ENCODE measurements at places on chromosomes 7 and 10.

DNA sequence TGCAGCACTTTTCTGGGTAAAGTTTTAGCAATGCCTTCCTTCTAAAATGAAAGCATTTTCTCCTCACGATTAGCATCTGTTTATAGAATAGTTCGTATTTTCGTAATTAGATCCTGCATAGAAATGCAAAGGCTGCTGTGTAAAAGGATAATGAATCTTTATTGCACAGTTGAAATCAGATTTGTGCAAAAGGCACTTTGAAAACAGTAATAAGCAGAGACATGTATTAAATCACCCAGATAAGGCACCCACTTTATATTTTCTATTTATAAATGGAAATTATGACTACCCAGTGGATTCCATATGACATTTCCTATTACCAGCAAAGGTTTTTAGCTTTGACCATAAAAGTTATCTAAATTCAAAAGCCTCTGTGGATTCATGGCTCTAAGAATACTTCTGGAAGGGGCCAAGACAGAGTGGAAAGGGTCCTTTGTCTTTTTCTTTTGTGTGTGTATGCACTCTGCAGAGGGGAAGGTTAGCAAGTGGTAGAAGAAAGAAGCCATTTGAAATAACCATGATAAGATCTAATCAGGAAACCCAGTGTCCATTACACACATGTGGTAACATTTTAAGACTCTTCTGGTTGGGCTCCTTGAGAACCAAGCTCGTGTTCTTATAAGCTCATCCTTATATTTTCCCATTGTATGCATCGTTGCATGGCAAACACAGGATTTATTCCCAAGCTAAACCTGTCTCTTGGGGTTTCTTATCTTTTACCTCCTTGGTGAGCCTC, 612.1 kb downstream of the AUTS2 start:
- DNase-seq = no peak

GRCh38 chr7:19491821-19492452, 216.9 kb downstream of the POLR1F start:
- DNase-seq = peak; percentile 40

DNA sequence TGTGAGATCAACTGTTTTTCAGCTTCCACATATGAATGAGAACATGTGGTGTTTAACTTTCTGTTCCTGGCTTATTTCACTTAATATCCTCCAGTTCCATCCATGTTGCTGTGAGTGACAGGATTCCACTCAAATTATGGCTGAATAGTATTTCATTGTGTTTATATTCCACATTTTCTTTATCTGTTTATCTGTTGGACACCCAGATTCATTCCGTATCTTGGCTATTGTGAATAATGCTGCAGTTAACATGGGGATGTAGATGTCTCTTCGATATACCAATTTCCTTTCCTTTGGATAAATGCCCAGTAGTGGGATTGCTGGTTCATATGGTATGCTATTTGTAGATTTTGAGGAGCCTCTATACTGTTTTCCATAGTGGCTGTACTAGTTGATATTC, 47.9 kb downstream of the GALNT11 start:
- no peak for DNase-seq

GRCh38 chr10:12566161-12567115, 217.1 kb downstream of the CAMK1D start:
- peak; percentile 33 for DNase-seq

DNA sequence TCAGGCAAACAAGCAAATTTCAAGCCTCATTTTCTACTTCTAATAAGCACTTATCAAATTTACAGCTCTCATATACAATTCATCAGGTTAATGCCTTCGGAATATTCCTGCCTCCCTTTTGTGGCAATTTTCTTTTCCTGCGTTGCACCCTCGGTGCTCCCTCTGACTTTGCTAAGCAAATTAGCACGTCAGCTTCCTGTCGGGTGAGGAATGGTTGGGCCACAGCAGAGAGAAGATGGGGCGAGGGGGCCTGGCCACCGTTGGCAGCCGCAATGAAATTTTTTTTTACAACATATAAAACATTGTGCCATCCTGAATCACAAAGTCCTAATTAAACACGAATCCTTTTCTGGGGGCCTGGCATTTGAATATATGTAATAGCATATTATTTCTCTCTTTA, 28.1 kb downstream of the ELFN1 start:
- DNase-seq = no peak

DNA sequence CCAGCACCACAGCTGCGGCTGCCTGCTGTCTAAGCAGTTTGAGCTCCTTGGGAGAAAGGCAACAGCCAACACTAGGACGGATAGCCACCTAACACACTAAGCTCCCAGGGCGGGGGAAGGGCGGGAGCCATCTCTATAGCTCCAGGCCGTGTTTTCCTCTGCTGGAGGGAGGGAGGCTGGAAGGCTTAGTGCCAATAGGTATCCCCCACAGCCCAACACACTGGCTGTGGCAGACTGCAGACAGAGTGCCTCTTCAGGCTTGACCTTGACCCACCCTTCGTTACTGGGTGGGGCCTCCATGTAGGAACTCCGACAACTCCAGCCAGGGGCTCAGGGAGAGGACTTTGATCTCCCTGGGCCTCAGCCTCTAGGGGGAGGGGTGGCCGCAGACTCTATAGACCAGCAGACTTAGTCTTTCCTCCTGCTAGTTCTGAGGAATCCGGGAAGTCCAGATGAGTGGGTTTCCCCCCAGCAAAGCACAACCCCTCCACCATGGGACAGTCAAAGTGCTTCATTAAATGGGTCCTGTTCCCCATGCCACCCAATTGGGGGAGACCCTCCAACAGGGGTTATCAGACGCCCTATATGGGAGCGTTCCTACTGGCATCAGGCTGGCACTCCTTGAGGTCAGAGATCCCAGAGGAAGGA, 314.4 kb upstream of the MKI67 start:
- DNase-seq = no peak

DNA sequence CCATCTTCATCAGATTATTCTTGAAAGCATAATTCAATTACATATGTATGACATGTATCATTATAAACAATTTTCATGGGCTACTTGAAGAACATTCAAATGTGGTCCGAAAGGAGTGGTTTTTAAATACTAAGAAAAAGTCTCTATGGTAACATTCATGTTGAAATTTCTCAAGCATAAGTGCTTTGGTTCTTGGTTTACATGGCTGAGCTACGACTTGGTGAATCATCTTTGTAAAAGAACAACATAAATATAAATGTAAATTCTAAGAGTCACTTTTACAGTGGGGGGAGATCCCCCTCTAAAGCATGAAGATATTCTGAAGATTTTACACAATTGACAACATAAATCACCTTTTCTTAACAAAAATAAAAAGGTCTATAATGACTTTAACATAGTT, 118.6 kb downstream of the MAGI2 start:
- no peak for DNase-seq

- DNase-seq = no peak
Observed at GRCh38 chr7:113207931-113208330, 89.6 kb upstream of the SMIM30 start.

GRCh38 chr7:44401692-44402091, 76.3 kb upstream of the CAMK2B start:
- no peak for DNase-seq

GRCh38 chr10:1185911-1186682, 129.9 kb downstream of the WDR37 start:
- no peak for DNase-seq

DNA sequence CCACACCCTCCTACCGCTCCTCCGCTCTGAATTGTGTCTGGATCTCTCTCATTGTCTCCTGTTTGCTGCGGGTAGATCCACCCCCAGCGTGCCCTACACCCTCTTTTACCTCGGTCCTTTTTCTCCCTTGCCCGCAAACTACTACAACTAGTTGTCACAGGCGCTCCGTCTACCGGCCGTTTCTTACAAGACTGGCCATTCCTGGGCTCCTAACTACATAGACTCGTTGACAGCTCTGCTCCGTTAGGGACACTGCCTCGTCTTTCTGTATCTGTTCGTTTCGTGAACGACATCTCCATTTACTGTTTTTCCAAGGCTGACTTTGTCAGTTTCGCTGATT, 786 bp downstream of the TAF3 start:
- DNase-seq = peak; percentile 49

GRCh38 chr7:45525057-45525456, 49.1 kb upstream of the ADCY1 start:
- no peak for DNase-seq

- DNase-seq = no peak
Observed at GRCh38 chr10:122508021-122508420, 46.7 kb downstream of the HTRA1 start.

DNA sequence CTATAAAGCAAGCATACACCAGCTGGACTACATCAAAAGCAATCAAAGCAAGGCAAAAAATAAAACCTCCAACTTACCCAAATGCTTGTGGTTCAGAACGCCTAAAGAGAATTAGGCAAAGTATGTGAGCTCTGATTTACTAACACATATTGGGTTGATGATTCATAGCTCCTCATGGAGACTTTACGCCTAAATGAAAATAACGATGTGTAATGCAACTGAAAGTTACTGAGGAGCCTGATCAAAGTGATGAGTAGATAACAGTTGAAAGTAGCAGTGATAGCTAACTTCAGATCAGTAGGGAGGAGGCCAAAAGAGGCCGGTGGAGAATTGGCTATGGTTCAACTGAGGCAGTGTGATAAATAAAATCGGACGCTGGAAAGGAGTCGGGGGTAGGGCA, 85.0 kb downstream of the MPP7 start:
- DNase-seq = peak; percentile 68

DNA sequence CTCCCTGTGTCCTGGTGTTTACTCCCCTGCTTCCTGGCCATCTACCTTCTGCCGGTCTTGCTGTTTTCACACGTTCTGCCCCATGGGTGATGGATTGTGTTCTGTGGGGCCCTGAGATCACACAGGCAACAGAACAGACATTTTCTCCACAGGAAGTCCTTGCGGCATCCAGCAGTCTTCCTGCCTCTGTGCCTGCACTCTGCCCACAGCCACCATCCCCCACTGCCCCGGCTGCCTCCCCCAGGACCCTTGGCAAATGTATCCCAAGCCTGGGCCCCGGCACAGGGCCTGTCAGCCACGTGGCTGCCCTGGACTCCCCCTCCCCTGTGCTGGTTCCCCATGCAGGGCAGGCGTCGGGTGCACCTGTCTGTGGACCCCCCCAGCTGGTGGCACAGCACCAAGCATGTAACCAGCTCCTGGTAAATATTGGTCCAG, 184.2 kb downstream of the WDR37 start:
- DNase-seq = no peak

DNA sequence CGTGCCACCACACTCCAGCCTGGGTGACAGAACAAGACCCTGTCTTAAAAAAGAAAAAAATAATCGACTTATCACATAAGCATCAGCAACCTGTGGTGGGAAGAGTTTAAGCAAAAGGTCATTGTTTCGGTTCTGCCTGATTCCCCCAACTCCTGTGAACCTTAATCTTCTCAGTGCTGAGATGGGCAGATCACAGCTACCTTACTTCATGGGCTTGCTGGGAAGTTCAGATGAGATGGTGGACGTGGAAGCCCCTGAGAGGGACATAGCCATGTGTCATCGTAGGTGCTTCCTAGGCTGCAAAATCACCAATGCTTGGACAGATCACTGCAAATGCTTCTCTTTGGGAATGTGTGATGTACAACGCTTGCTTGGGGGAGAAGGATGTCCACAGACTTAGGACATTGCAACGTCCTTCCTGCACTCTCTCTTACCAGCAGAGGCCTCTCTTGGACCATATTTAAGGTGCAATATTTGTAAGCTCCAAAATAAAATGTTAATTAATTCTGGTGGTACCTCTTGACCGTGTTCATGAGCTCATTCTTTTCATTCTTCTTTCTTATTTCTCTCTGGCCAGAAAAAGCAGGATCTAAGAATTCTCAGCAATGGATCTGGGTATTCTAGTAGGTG, 8.6 kb downstream of the GJD4 start:
- DNase-seq = peak; percentile 28

GRCh38 chr7:132778761-132779160, 202.5 kb upstream of the PLXNA4 start:
- DNase-seq = no peak

DNA sequence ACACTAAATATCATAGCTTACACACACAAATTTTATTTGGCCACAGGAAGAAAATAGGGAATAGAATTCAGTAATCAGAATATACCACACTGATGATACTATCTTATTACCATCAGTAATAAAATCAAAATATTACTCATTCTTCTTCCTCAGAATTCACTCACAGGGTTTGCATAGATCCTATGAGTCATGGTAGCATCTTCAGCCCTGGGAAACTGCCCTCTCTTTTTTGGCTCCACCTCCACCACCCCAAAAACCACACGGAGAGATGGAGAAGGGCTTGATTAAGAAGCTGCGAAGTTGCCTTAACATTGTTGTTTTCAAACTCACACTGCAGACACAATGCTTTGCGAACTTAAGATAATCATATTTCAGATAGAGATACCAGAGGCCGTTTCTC, 154.1 kb upstream of the AHR start:
- peak; percentile 69 for DNase-seq

DNA sequence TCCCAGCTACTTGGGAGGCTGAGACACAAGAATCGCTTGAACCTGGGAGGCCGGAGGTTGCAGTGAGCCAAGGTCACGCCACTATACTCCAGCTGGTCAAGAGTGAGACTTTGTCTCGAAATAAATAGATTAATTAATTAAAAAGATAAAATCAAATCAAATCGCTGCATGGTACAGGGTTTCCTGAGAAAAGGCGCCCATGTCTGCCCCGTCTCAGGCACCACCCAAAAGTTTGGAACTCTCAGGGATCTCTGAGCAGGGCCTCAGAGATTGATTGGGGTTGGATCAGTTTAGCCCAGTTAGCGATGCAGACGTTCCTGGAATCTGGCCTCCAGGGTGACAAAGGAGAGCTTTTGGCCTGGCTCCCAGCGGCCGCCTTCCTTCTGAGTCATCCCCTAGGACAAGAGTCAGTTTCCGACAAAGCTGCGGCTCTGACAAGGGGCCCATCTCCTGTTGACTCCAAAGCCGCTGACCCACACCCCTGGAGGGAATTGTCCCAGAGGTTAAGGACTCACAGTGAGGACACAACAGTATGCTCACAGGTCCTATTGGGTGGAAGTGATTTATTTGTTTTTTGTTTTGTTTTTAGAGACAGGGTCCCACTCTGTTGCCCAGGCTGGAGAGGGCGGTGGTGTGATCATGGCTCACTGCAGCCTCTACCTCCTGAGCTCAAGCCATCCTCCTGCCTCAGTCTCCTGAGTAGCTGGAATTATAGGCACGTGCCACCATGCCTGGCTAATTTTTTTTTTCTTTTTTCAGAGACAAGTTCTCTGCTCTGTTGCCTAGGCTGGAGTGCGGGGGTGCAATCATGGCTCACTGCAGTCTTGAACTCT, 6.8 kb downstream of the ORAI2 start:
- DNase-seq = peak; percentile 84

- DNase-seq = no peak
Observed at GRCh38 chr7:45150199-45150598, 7.4 kb upstream of the RAMP3 start.

All from brain microvascular endothelial cell (primary cell).